Myocyte (in vitro differentiated cells): ENCODE measurements at places on chromosomes 11 and 22. TPM values are rescaled to one million over a fixed set of nuclear protein-coding genes. Genes with fewer than 3 reads are reported as not detected.

- no peak for DNase-seq
Measured at GRCh38 chr11:94604482-94604881, 37.3 kb downstream of the PIWIL4 start.

DNA sequence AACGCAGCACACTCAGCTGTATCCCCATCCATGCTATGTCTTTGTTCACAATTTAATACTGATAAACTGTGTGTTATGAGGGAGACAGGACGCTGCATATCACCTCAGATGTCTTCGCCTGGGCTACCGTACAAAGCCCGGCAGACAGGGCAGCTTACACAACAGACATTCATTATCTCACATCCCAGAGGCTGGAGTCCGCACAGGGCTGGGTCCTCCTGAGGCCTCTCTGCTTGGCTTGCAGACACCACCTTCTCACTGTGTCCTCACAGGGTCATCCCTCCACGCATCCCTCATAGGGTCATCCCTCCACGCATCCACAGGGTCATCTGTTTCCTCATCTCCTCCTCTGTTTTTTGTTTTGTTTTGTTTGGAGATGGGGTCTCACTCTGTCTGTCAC is 61.2 kb downstream of the SHANK2 start:
- DNase-seq, result no peak

Gene MRGPRX4
- total RNA-seq, result not detected in 2 replicates

Gene FGF4
- not detected in 2 replicates for total RNA-seq

Gene ANGPTL5
- total RNA-seq, result not detected in 2 replicates

- no peak for DNase-seq
Measured at GRCh38 chr11:128346804-128347203, 240.6 kb downstream of the ETS1 start.

Gene OR52A1
- not detected in 2 replicates for total RNA-seq

GRCh38 chr11:77300695-77301094 is 791 bp downstream of the GDPD4 start:
- no peak for DNase-seq

DNA sequence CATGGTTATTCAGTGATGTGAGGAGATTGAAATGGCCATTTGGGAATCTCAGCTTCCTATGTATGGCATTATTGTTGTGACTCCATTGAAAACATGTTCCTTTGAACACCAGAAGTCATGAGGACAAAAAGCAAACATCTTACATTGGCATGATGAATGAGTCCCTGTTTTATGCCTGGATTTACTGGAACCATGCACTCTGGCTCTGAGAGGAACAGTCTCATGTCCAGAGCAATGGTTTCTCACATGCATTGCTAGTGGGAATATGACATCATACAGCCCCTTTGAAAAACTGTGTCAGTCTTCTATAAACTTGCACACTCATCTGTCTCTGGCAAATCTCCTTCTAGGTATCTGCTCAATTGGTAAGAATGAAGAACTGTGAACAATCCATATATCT is 3.4 kb upstream of the KDM4F start:
- DNase-seq, result no peak

Gene DDI1
- total RNA-seq, result not detected in 2 replicates

Gene FCHSD2
- 11.1 and 13.1 TPM in 2 replicates for total RNA-seq

DNA sequence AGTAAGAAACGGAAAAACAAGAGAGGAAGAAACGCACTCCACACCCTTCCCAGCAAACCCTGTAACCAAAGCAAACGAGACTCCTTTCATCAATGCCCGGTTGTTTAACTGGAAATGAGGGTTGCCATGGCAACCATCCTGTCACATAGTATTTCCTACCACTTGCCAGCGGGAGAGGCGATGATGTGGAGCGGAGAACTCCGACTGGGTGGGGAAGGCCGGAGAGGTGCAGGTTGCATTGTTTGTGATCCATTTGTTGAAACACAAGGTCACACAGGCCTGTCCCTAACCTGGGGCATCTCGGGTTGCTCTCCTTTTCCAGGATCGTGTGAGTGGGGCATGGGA is 609.9 kb downstream of the BUD13 start:
- DNase-seq, result no peak

- DNase-seq, result no peak
Measured at GRCh38 chr22:50665212-50665611, 7.4 kb upstream of the SHANK3 start.

- DNase-seq, result no peak
Measured at GRCh38 chr11:102853956-102854355, 10.5 kb upstream of the MMP3 start.

GRCh38 chr22:41620589-41621098 is at the start of gene DESI1:
Gene DESI1 (minus strand): TSS chr22:41621043. CDS start chr22:41620839, 204 bp downstream.
- no peak for DNase-seq

DNA sequence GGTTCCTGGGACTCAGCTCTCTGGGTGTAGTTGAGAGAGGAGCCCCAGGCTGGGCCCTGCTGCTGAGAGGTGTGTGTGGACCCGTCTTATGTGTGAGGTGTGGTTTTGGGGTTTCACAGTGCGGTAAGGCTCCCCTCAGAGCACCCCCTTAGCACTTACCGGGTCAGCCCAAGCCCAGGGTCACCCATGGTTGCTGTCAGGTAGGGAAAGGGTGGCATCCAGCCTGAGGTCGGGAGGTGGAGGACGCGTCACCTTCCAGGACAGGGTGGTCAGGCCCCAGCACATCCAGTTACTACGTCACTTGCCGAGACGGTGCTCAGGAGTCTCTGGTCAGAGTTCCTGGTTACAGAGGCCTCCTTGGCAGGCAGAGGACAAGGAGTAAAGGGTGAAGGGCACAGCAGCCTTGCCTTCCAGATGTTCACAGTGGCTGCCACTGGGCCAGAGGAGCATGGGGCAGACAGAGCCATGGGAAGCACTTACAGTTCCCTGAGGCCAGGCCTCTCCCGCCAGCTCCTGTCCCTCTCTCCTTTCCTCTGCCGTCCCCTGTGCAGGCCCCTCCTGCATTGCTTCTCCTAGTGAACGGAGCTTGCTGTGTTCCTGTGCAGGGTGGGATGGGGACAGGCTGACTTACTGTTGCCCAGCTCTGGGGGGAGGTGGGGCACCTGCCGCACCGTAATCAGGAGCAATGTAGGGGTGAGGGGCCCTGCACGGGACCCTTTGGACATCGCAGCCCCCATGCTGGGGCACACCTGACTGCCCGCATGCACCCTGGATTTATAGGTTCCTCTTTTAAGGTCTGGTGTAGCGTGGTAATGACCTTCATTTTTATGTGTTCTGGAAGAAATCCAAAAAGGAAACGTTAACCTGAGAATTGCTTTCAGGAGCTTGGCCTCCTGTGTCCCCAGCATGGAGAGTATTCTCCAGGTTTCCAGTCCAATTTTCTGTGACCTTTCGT is 285.9 kb downstream of the TBC1D22A start:
- no peak for DNase-seq
